Astrocyte of the hippocampus (primary cell): ENCODE measurements at places on chromosomes 12 and 14.

- DNase-seq, result no peak
These were observed 8.3 kb downstream of the RESF1 start for GRCh38 chr12:31967539-31967938.

- peak; percentile 92 for DNase-seq
These were observed 29.2 kb downstream of the FOS start for GRCh38 chr14:75307700-75308379.

DNA sequence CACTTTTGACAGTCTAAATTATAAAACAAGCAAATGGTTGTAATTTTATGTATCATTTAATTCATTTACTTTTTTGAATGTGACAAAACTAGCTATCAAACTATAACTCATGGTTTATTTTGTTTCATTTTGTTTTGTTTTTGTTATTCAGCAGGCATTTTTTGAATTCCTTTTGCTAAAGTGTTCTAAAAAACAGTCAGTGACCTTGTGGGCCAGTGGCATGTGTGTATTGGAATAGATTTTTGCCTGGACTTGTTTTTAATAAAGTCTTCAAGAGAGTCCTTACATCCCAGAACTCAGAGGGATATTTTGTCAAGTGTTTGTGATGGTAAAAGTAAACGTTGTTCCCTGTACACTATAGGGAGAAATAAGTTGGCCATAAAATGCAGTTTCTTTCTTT lies 369.7 kb upstream of the SYT1 start:
- peak; percentile 58 for DNase-seq

- peak; percentile 86 for DNase-seq
These were observed 105.1 kb downstream of the LLPH start for GRCh38 chr12:66025477-66025876.

DNA sequence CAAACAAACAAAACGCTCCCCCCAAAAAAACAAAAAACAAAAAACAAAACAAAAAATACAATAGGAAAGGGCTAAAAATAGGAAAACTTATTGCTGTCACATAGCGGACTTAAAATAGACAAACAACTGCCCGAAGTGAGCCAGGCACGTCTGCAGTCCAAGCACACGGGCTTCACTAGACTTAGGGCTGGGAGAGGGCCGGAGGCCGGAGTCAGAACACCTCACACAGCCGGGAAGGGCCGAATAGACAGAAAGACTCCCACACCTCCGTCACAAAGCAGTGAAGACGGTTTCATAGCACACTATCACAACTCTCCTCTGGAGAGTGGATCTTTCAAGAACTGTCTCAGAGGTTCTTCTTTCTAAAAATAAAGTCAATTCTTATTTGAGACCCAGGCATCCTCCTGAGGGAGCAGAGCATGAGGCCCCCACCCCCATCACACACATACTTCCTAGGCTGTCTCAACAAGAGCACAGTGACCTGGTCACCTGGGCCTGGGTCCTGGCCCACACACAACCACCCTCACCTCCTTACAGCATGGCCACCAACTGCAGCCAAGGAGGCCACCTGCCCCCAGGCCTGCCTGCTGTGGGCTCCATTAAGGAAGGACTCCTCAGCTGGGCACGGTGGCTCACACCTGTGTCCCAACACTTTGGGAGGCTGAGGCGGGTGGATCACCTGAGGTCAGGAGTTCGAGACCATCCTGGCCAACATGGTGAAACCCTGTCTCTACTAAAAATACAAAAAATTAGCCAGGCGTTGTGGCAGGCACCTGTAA lies 6.7 kb downstream of the BAG5 start:
- no peak for DNase-seq

- no peak for DNase-seq
These were observed 79.5 kb upstream of the MIS18BP1 start for GRCh38 chr14:45332360-45332988.

GRCh38 chr14:73426877-73427276 lies 31.5 kb downstream of the NUMB start:
- DNase-seq, result peak; percentile 57

- no peak for DNase-seq
These were observed 12.0 kb upstream of the OVCH1 start for GRCh38 chr12:29509503-29509902.

- DNase-seq, result peak; percentile 73
These were observed 131.3 kb upstream of the RAP1B start for GRCh38 chr12:68479261-68479895.

DNA sequence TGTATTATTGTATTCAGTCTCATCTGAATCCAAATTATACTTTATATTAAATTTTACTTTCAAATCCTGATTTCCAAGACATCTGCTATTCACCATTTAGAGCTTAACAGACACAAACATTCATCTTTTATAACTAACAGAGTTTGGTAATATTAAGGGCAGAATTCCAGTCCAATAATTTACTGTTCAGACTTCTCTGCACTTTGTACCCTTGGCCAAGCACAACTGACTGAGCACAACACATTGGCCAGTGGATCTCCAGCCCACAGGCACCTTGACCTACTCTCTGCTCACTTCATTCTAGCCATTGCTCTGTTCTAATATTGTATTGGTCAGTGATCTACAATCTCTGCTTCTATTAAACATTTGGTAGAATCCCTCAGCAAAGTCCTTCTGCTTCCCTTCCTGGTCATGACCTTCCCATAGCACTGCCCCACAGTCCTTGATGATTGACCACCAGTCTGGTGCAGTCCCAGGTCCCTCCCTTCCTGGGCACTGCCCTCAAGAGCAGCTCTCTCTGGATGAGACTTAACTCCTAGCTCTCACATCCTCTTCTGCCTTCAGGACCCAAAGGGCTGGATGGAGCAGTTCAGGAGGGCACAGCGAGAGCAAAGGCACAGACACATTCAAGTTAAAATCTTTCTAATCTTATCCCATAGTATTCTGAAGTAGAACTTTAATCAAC lies 97.7 kb upstream of the OVCH1 start:
- no peak for DNase-seq

- no peak for DNase-seq
These were observed 32.3 kb upstream of the RAD51AP1 start for GRCh38 chr12:4506430-4506829.

DNA sequence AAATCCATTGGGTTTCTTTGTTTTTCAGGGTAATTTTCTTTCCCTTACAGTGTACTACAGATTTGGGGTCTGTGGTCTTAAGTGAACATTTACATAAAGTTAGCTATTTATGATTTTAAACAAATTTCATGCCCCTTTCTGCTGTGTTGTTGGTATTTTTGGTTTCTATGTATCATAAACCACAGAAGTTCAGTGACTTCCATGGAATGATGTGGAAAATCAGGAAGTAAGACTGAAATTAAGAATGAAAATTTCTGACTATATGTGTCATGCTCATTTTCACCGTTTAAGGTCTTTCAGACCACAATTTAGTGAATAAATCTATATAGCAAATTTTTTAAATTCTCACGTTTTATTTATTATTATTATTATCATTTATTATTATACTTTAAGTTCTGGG lies 31.7 kb downstream of the ETV6 start:
- DNase-seq, result no peak

GRCh38 chr12:29992366-29992765 lies 208.6 kb upstream of the TMTC1 start:
- DNase-seq, result no peak

DNA sequence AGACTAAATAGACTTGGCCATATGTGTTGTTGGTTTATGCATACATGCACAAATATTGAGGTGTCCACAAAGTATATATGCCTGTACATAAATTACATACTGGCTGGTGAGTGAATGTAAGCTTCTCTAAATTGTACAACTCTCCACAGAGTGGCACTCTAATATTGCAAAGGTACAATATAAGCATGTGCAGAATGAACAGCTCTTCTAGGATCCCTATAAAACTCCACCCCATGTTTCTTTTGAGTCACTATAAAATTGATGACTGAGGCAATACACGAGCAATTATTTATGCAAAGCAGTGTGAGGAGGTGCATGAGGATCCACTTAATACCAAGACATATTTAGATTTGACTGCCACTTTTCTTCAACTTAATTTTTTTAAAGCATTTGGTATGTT lies 172.2 kb downstream of the NAV3 start:
- no peak for DNase-seq

DNA sequence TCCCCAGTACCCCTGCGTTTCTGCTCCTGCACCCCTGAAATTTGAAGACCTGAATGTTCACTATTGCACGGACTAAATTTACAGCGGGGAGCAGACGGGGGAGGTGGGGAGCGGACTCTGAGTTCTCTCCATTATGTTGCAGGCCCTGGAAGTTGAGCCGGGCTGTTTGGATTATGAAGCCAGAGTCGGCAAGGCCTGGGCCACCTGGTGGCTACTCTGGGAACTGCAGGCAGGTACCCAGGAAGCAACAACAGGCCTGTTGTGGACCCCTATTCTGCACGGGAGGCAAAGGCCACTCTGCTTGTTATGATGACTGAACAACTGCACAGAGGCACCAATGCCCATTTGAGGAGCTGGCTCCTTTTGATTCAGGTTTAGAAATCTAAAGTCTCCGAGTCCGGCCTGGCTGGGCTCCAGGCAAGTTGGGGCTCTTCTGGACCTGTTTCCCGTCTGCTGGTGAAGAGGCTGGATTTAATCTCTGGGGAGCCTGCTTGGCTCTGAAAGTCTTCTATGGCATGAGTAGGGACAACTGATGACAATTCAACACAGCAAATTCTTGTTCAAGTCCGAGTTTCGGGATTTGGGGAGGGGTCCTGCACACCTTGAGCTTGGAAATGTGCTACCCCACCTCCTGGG lies 34.1 kb upstream of the FAM181A start:
- DNase-seq, result peak; percentile 80

DNA sequence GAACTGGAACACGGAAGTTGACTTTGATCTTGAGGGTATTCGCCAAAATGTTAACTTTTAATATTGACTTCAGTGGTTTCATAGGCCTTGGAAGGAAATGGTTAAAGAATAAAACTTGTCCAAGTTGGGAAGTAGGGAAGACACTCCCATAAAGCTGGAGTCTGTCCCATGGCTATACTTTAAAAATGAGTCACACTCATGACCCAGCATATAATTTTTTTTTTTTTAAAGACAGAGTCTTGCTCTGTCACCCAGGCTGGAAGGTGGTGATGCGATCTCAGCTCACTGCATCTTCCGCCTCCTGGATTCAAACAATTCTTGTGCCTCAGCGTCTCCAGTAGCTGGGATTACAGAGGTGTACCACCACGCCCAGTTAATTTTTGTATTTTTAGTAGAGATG lies 19.6 kb downstream of the TMPRSS12 start:
- DNase-seq, result peak; percentile 3

GRCh38 chr14:24804552-24805212 lies 170.7 kb upstream of the GZMB start:
- DNase-seq, result no peak

- DNase-seq, result no peak
These were observed 8.0 kb upstream of the MYH7 start for GRCh38 chr14:23443411-23443812.

GRCh38 chr12:55728939-55729818 lies at the start of gene CD63:
Gene CD63 (minus strand): TSS chr12:55729009. CDS start chr12:55728341, 668 bp downstream.
- peak; percentile 95 for DNase-seq

- no peak for DNase-seq
These were observed 96.5 kb downstream of the PRMT8 start for GRCh38 chr12:3587402-3588013.

- DNase-seq, result no peak
These were observed 32.3 kb downstream of the DIO3 start for GRCh38 chr14:101593411-101594238.

GRCh38 chr12:75205558-75205957 lies 4.1 kb downstream of the KCNC2 start:
- no peak for DNase-seq

DNA sequence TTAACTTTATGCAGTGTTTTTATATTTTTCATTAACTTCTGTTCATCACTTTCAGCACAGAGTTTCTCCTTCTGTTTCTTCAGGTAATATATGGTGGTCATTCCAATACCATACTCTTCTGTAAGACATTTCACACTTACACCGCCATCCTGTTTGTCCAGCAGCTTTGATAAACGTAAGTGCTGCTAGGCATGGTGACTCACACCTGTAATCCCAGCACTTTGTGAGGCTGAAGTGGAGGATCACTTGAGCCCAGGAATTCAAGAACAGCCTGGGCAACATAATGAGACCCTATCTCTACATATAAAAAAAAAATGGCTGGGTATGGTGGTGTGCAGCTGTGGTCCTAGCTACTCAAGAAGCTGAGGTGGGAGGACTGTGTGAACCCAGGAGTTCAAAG lies 55.8 kb downstream of the EXOC5 start:
- DNase-seq, result peak; percentile 1

- no peak for DNase-seq
These were observed 144.5 kb upstream of the DCN start for GRCh38 chr12:91327131-91327530.

GRCh38 chr12:31658471-31659086 lies 909 bp upstream of the ETFBKMT start:
- no peak for DNase-seq

GRCh38 chr12:106358396-106359241 lies 1.1 kb downstream of the POLR3B start:
- no peak for DNase-seq

GRCh38 chr12:11433664-11434063 lies 38.3 kb upstream of the PRB2 start:
- no peak for DNase-seq

DNA sequence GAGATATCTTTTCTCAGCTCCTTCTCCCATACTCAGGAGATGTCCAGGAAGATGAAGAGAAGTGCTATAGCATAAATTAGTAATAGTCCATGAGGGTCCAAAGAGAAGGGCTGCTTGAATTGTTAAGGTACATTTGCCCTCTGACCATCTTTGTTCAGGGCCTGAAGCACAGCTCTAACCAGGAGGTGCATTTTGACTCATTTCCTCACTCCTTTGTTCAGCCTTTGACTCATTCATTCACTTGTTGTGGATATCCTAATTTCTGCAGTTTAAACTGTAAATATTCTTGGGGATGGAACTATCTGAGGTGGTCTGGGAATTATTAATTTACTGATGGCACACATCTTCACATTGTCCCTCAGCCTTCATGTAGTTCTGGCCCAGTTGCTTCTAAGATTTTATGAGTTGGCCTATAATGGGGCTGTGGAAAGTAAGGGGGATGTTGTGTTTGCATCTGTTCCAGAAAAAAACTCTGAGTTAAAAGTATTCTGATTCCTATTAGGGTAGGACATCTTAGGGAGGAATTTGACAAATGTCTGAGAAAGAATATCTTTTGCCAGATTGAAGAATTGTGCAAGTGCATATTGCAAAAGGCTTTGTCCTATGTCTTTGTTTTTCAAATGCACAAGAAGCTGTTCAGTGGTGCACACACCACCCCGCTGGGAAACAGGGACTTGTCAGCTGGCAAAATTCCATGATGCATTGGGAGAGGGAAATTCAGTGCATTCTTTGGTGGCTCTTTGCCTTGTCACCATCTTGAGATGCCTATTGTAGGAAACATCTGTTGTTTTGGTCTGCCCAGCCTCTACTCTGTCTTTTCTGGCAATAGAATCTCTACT lies 22.1 kb downstream of the SMOC1 start:
- peak; percentile 17 for DNase-seq
